ENCODE measurements at places on chromosomes 11 and 22. TPM values are rescaled to one million over a fixed set of nuclear protein-coding genes. Genes with fewer than 3 reads are reported as not detected.

DNA sequence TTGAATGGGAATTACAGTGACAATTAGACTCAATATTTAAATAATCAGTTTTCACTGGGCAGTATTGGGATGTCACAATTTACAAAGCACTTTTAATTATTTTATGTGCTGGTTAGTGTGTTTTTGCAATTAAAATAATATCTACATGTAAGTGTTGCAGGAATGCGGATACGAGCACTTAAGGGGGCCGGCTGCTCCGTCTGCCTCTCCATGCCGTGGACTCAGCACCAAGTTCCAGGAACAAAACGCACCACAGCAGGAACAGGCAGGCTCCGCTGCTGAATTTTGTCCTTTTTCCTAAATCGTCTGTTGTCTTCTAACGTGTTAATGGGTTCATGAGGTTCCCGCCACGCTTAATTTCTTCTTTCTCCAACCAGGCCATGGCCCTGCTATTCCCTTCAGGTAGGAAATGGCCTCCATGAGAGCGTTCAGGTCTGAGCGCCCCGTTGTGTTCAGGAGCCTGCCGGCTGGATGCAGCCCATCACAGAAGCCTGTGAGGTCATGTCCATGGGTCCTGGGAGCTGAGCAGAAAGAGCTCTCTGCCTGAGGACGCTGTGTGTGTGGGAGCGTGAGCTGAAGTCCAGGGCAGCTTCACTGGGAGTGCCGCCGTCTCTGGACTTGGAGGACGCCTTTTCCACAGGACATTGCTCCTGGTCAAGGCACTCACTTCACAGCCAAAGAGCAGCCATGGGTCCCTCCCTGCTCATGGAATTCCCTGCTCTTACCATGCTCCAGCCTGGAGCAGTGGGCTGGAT is 730.3 kb downstream of the BRD1 start:
- no peak for DNase-seq

GRCh38 chr11:74755395-74755995 is 6.8 kb downstream of the RNF169 start:
- DNase-seq: no peak

DNA sequence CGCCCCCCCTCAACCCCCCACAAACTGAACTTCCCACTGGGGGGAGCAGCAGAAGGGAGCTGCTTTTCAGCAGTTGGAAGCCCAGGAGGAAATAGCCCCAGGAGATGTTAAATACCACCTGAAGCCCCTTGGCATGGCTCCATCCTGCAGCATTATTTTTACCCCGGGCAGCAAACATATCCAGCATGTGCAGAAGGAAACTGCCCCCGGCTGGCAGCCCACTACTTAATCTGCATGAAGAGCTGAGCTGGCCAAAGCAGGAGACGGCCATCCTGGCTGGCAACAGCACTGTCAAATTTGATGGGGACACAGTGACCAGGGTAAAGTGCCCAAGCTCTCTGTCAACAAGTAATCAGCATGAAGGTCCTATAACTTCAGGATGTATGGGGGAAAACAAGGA is 32.0 kb downstream of the BUD13 start:
- DNase-seq: no peak

DNA sequence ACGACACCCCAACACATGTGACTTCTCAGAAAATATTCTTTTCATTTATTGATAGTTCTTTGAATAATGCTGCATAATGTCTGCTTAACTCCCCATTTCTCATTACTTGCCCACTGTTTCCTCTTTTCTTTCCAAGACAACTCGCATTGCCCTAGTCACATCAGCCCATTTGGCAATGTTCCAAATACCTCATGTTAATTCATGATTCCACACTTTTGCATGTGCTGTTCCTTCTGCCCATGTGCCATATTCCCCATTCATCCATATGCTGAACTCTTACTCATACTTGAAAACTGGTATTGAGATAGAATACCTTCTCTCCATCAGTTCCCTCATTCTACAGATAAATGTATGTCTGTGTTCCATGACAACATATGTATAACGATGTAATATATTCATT is 993.7 kb downstream of the OPCML start:
- DNase-seq: no peak

GRCh38 chr11:71543866-71544265 is 4.4 kb upstream of the KRTAP5-9 start:
- no peak for DNase-seq

GRCh38 chr11:47917599-47918369 is 62.6 kb upstream of the PTPRJ start:
- DNase-seq: peak; percentile 44

GRCh38 chr11:61555051-61555969 is 25.6 kb downstream of the SYT7 start:
- DNase-seq: no peak

GRCh38 chr22:46076651-46077339 is 73.5 kb upstream of the PPARA start:
- DNase-seq: no peak

DNA sequence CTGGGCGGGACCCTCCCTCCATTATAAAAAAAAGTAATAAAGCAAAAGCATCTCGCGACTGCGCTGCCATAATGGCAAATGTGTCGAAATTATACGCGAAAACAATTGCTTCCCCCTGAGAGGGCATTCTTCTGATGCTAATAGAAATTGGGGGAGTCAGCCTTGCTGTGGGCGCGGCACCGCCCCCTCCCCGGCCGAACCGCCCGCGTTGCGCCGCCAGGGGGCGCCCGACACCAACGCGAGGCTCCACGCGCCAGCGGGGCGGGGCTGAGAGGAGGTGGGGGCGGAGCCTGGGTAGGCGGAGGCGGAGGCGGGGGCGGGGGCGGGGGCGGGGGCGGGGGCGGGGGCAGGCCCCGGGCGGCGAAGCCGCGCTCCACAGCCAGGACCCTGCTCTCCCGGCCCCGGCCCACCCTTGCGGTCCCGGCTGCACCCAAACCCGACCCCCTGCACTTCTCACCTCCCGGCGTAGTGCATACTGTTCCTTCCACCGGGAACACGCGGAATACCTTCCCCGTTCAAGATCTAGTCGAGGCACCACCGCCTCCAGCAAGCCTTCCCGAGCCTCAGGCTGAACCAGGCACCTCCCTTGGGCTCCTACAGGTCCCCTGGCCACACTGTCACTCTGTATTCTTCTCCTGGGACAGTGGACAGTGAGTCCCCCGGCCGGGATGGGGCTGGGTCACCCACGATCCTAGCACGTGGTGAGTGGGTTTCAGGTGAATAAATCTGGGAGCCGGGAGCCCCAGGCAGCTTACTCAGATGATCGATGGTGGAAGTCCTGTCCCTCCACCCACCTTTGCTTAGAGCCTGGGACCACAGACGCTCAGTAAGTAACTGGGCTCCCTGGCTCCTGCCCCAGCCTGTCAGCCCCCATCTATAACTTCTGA is 15.5 kb upstream of the UPK3A start:
- peak; percentile 80 for DNase-seq

GRCh38 chr11:12269104-12269441 is 108.3 kb upstream of the PARVA start:
- no peak for DNase-seq

DNA sequence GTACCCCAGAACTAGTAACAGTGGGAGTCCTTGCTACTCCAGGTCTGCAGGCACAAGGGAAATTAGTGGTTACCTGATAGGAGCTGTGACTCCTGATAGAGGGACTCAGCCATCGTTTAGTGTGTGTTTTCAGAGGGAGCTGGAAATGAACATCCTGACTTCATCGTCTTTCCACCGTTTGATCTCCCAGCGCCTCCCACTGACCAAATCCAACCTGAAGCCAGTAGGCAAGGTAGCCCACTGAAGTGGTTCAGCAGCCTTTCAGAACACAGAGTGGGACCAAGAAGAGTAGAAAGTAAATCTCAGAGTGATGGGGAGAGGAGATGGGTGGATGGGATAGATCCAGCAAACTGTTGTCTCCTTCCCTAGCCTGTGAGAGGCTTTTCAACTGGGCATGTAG is 385.9 kb downstream of the INSC start:
- DNase-seq: no peak

DNA sequence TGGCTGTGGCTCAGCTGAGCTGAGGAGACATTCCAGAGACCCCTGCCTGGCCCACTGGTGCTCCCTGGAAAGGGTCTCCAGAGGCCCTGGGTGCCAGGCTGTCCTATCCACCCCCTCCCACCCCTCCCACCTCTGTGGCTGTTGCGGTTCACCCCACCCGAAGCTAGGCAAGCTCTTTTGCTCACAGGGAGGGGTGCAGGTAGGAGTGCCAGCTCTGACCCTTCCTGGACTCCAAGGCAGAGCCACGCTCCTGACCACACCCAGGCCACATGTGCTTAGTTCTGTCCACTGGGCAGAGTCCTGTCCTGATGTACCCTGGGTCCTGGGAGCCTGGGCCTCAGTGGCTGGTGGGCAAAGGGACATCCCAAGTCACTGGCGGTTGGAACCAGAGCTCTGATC is 16.4 kb downstream of the IL17REL start:
- no peak for DNase-seq

DNA sequence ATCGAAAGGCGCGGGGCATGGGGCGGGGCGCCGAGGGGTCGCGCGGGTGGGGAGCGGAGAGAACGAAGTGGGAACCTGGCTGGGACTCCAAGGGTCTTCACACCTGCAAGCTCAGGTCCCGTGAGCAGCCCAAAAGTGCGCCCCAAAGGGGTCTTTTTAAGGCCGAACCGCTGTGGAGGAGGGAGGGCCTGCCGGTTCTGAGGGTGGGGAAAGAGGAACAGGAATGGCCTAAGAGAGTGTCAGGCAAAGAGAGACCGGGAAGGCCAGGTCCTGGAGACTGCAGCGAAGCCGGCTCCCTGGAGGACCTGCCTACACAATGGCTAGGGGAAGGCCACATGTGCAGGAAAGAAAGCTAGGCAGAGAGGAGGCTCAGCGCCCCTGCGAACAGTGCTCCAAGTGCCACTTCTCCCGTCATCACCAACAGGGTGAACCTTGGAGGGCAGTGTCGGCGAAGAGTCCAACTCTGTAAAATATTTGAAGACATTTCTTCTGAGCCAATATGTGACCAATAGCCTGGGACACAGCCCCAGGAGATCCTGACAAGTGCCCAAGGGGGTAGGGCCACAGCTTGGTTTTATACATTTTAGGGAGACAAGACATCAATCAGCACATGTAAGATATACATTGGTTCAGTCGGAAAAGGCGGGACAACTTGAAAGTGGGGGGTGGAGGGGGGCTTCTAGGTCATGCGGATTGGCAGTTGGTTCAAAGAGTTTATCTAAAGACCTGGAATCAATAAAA is 710 bp upstream of the DGCR2 start:
- DNase-seq: no peak

DNA sequence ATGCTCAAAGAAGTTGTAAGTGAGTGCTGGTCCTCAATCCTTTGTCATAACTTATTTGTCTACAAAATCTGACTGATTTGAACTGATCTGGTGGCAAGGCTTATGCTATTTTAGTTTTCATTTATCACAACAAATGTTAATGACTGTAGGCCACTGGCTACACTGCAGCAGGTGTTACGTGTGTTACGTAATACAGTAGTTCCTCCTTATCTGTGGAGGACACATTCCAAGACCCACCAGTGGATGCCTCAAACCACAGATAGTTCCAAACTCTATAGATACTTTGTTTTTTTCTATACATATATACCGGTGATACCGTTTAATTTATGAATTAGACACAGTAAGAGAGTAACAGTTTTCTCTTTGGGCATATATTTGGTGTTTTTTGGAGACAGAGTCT is 7.0 kb downstream of the MADD start:
- no peak for DNase-seq

- DNase-seq: no peak
Observed at GRCh38 chr11:126660761-126661425, 305.4 kb downstream of the ST3GAL4 start.

DNA sequence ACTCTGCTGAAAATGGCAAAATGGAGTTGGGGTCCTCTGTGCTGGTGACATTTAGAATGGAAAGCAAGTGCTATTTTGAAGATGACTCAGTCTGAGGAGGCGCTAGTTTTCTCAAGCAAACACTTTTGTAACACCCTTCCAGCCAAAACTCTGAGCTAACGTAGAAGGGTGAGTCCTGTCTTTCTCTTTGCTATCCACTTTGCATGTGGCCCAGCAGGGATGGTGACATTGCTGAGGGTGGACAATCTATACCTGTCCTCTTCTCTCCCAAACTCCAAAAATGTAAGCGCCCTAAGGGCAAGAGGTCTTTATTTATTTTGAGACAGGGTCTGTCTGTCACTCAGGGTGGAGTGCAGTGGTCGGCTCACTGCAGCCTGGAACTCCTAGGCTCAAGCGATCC is 3.6 kb upstream of the KAT5 start:
- no peak for DNase-seq

GRCh38 chr22:49450498-49450897 is 377.2 kb downstream of the BRD1 start:
- no peak for DNase-seq

GRCh38 chr11:25860677-25861450 is 471.1 kb upstream of the ANO3 start:
- DNase-seq: no peak

GRCh38 chr11:99198215-99198614 is 177.5 kb downstream of the CNTN5 start:
- no peak for DNase-seq

- DNase-seq: no peak
Observed at GRCh38 chr11:35009191-35009943, 92.9 kb downstream of the PDHX start.

- DNase-seq: peak; percentile 93
Observed at GRCh38 chr22:29310863-29311339, 4.5 kb downstream of the GAS2L1 start.

- DNase-seq: no peak
Observed at GRCh38 chr11:15909937-15910598, 446.3 kb downstream of the SOX6 start.

GRCh38 chr11:46553814-46554212 is 40.0 kb downstream of the AMBRA1 start:
- no peak for DNase-seq

GRCh38 chr22:45271667-45272201 is 13.0 kb upstream of the UPK3A start:
- DNase-seq: no peak

GRCh38 chr11:12472401-12473005 is 95.1 kb downstream of the PARVA start:
- no peak for DNase-seq

DNA sequence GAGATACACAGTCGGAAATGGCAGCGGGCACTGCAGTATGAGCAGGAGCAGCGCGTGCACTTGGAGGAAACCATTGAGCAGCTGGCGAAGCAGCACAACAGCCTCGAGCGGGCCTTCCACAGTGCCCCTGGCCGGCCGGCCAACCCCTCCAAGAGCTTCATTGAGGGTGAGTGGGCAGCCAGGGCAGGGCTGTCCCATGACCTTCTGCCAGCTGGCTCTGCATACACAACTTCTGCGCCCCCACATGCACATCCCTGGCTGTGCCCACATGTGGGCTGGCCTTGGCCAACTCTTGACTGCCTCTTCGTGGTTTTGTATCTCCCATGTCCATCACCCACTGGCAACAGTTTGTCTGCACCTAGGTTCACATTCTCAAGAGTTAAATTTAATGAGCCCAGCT is 81.1 kb downstream of the MORC2 start:
- no peak for DNase-seq

The MYBPC3 gene
- total RNA-seq: 0.19 TPM

The TRIM51 gene
- not detected for total RNA-seq

The FAM180B gene
- not detected for total RNA-seq

The GALNT18 gene
- 30.2 TPM for total RNA-seq

The C11orf42 gene
- not detected for total RNA-seq

The DGAT2 gene
- total RNA-seq: 663 TPM

The OR5T1 gene
- total RNA-seq: not detected

The DNAL4 gene
- 8.8 TPM for total RNA-seq

The SAA4 gene
- 3.2 TPM for total RNA-seq

The ACTN3 gene
- total RNA-seq: not detected

The ADM gene
- total RNA-seq: 233 TPM

The CECR2 gene
- 0.24 TPM for total RNA-seq

Data from omental fat pad (tissue), 4 donors.